Left lung (tissue), 14 donors: ENCODE measurements at places on chromosomes 3 and 15. TPM values are rescaled to one million over a fixed set of nuclear protein-coding genes. Genes with fewer than 3 reads are reported as not detected.
A peak's percentile ranks its signal among the peaks of the same experiment; 100 is the strongest.

GRCh38 chr15:24976932-24977331 lies 22.1 kb downstream of the SNRPN start:
- DNase-seq: no peak

DNA sequence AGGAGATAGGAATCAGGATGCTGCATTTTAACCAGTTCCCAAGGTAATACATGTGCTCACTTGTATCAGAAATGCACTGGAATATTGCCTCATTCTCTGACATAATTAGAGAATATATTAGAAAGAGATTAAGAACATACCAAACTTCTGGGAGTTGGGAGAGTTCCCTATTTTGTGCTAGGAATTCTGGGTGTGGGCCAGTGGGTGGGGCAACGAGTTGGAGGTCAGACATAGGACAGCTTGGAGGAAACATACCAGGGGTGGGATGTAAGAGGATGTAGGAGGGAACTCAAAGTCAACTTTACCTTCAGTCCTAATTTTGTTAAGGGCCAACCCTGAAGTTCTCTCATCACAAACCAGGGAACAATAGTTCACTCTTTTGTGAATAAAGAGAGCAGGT lies 83.6 kb downstream of the SLC7A14 start:
- peak; percentile 27 for DNase-seq

GRCh38 chr3:2568156-2568555 lies 469.5 kb downstream of the CNTN4 start:
- DNase-seq: no peak

DNA sequence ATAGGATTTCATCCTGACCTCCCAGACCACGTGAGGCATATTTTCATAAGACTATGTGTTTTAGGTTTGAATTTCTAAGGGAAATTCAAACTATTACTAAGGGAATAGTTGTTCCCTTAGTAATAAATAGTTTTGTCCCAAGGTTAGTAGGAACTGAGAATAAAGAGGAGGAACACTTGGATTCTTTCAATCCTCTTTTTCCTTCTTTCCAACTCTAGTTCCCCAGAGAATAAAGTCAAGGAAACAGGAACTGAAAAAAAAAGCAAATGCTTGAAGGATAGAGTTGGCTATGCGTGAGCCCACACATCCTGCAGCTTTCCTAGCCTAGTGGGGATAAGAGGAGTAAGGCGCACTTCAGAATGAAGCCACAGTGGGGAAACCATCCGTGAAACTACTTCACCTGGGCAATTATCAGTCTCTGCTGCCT lies 312.1 kb upstream of the TGFBR2 start:
- DNase-seq: no peak

DNA sequence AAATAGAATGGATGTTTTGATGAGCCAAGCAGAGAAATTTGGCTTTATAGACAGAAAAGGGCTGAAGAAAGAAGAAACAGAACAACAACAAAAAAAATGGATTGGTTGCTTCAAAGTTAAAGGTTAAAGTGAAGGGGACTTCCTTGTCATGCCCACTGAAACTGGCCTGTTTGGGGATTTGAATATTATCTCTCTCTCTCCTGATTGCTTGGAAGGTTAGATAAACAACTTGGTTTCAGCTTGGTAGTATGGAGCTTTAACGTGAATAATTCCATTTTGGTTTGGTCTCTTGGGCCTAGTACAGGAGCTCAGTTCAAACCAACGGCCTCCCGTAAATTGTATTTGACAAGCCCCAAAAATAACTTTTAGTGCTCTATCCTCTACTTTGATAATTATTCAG lies 70.8 kb upstream of the MBNL1 start:
- DNase-seq: no peak

DNA sequence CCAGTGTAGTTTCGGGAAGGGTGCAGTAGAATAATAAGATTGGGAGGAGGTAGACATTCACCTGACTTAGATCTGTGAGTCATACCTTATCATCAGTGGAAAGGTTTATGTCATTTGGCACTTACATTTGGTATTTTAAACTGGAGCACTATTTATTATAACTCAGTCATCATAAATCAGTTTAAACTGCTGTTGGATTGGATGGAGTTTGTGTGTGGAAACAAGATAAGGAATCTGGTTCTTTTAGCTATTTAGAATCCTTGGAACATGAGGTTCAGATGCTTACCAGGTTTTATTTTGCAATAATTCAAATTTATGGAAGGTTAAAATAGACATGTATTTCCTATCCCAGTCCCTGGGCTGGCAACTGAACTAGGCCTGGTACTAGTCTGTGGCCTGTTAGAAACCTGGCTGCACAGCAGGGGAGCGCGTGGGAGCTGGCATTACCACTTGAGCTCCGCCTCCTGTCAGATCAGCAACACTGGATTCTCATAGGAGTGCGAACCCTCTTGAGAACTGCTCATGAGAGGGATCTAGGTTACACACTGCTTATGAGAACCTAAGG lies 34.5 kb downstream of the ZFAND6 start:
- DNase-seq: no peak

DNA sequence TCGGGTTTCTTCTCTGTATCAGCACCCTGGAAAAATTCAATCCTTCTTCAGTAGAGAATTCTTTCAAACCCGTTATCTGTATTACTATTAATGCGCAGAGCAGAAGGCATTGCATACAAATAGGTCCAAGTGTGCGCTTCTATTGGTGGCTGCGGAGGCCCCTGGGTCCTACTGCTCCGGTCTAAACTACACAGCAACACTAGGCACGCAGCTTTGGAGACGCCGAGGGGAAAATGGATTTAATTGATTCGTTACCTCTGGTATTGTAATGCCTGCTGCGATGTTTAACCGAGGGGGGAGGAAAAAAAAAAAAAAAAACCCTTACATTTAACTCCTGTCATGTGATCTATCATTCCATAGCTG lies at the start of gene ROBO1:
ROBO1 (minus strand) TSS at position 94 of the 363 bp plus-strand sequence.
- no peak for DNase-seq

- DNase-seq: no peak
Measured at GRCh38 chr3:171462224-171462623, 2.0 kb upstream of the TNIK start.

DNA sequence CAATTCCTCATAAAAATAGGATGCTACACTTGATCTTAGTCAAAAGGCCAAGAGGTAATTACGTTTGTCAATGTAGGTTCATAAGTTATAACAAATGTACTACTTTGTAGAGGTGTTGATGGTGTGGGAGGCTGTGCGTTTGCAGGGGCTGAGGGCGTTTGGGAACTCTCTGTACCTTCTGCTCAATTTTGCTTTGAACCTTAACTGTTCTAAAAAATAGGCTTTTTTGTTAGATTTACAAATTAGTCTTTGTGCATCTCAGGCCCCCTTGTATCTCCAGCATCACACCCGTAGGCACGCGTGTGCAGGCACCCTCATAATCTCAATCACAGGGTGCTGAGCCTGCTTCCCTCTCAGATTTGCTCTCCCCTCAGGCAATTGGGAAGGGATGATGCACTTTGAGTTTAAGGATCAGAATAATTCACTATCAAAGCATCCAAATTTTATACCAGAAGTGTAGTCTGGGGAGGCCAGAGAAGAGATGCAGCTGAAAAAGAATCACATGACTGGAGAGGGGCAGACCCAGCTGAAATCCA lies 36.1 kb upstream of the STRIT1 start:
- DNase-seq: no peak

- peak; percentile 68 for DNase-seq
Measured at GRCh38 chr15:96416218-96416933, 85.9 kb downstream of the NR2F2 start.

DNA sequence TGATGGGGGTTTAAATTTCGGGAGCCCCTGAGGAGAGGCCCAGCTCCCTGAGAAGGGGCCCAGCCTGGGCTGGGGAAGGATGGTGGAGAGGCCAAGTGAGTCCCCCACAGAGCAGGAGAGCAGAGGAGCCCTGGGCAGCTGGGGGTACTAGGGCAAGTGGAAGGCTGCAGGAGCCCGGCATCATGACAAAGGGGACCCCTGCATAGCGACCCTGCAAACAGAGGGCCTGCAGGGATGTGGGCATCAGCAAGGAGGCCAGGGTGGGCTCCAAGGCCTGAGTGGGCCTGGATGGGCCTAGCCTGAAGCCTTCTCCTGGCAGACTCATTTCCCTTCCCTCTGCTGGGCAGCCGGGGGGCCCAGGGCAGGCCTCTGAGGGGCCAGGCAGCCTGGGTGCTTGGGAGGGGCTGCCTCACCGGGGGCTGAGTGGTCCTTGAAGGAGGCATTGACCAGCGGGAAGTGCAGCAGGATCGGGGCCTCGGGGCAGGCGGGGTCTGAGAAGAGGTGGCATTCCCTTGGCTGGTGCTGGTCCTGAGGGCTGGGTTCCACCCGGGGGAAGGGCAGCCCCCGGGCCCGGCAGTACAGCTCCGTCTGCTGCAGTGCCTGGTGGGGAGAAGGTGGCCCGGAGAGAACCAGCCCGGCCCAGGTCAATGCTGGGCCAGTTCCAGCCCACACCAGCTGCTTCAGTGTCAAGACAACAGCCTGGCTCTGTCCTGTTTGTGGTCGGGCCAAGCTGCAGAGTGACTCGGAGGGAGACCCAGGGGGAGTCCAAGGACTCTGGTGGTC lies 24.7 kb downstream of the PLA2G4D start:
- DNase-seq: no peak

DNA sequence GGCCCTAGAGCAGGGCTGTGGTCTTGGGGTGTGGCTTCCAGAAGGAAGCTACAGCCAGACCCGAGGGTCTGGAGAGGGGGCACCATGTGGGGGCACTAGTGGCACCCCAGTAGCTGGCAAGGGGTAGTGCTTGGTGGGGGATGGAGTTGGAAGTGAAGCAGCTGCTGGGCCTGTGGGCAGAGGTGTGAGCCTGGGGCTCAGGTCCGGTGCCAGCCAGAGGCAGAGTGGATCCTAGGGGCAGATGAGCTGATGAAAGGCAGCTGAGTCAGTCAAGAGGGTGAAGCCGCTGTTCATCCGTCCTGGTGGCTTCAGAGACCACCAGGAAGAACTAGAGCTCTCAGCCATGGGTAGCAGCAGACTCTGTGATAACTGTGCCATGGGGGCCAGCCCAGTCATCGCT lies 172.6 kb downstream of the TBC1D2B start:
- no peak for DNase-seq

- no peak for DNase-seq
Measured at GRCh38 chr15:78541744-78542034, 1.4 kb downstream of the PSMA4 start.

GRCh38 chr15:89998141-89998661 lies 2.9 kb upstream of the ZNF710 start:
- no peak for DNase-seq

PCLAF gene
- 14.9 TPM for total RNA-seq

PSTPIP1 gene
- 9.1 TPM for total RNA-seq

LTK gene
- 1.8 TPM for total RNA-seq

NEIL1 gene
- total RNA-seq: 34.0 TPM

AMT gene
- total RNA-seq: 8.8 TPM

CD86 gene
- 17.6 TPM for total RNA-seq

HOMER2 gene
- total RNA-seq: 17.3 TPM
